Inflammatory macrophage treated with lipopolysaccharide for 1 hour (primary cell): ENCODE measurements at places on chromosomes 12 and 14.

DNA sequence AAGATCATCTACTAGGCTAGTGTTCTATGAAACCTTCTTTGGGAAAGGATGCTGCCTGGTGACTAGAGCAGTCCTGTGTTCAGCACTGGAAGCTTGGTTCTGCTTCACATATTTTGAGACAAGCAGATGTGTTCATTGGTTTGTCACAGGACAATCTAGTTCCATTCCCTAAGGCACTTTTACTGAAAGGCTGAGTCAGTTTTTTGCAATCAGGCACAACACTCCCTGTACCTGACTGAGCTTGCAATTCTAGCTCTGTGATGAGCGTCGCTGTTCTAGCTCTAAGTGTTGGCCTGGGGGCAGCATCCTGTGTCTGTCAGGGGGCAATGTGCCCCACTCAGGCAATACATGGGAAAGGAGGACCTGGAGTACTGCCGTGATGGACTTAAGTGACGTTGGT is 144.4 kb downstream of the CAND1 start:
- DNase-seq = no peak

- no peak for DNase-seq
Measured at GRCh38 chr12:114671443-114672411, 12.2 kb downstream of the TBX3 start.

DNA sequence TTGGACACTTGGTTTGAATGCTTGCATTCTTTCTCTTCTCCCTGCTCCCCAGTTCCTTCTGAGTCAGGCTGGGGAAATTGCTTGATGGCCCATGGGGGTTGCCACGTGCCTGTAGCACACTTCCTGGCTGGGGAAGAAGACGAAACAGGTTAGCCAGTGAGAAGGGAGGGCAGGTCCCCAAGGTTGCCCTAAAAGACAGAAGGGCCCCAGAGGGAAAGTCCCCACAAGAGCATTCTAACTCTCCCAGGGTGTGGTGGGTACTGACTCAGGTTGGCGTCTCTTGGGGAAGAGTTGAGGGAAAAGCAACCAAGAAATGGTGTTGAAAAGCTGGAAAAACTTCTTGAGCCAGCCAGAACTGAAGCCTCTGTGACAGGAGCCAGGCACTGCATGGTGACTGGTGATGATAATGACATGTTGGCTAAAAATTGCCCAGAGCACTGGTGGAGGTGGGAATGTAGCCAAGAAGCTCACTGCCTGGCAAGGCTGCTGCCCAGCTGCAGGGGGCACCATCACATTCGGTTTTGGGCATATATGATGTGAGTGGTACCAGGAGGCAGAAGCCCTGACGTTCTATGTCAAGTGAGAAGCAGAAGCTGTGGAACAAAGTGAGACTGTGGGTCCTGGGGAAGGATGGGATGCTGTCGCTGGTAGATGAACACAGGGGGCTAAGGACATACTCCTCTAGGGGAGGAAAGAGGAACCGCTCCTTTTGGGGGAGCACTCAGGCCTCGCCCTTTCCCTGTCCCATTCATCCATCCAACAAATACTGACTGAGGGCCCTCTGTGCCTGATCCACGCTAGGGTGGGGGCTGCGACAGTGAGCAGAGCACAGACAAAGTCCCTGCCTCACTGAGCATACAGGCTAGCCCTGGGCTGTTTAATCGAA is 8.1 kb upstream of the RABGGTA start:
- peak; percentile 85 for DNase-seq

DNA sequence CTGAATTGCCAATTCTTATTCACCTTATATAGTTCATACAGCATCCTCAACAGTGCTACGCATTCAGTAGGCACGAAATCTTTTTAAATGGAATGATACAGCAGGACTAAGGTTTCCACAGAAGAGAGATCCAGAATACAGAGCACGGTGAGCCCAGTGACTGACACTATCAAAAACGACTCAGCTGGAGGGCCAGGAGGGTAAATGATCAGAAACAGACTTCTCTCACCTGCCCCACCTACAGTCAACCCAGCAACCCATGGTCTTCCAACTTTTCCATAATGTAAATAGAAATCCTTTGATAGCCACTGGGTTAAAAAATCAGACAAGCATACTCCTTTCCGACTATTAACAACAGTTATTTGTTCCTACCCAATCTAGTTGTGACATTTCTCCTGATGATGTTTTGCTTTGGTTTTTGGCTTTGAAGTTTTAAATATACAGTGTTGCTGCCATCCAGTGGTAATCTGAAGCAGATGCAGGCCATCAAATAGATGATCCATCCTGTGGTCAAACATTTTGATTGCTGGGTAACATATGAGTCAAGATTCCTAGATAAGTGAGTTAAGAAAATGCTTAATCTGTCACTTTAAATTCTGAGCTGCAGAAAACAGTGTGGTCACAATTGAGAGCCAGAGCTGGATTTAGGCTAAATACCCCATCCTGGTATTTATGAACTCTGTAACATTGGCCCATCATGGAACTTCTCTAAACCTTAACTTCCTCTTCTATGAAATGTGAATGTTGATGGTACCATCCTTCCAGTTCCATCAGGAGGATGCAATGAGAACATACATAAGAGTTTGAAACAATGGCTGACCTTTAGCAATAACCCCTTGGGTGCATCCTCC is 42.0 kb downstream of the GPHB5 start:
- no peak for DNase-seq

- no peak for DNase-seq
Measured at GRCh38 chr12:32647275-32647674, 31.8 kb upstream of the DNM1L start.

GRCh38 chr12:89448526-89448925 is 76.1 kb downstream of the GALNT4 start:
- DNase-seq = no peak

GRCh38 chr14:23398348-23398747 is 9.7 kb downstream of the MYH6 start:
- DNase-seq = no peak

- no peak for DNase-seq
Measured at GRCh38 chr12:132251741-132252490, 77.5 kb downstream of the GALNT9 start.
